Neural crest cell (in vitro differentiated cells): ENCODE measurements at places on chromosomes 3 and 15. TPM values are rescaled to one million over a fixed set of nuclear protein-coding genes. Genes with fewer than 3 reads are reported as not detected.
A peak's percentile ranks its signal among the peaks of the same experiment; 100 is the strongest.

The GPR156 gene
- total RNA-seq = 1.4 and 2.4 TPM in 2 replicates

The TMOD3 gene
- 29.3 and 29.8 TPM in 2 replicates for total RNA-seq

The ULK4 gene
- 10.2 and 10.4 TPM in 2 replicates for total RNA-seq

The ATR gene
- total RNA-seq = 23.3 and 27.5 TPM in 2 replicates

The CAND2 gene
- 14.8 and 15.5 TPM in 2 replicates for total RNA-seq

GRCh38 chr15:85858586-85859375 is 64.1 kb upstream of the KLHL25 start:
- DNase-seq = peak; percentile 84
- H3K4me3 ChIP-seq = peak overlapping the region; percentile 64
- peaks cover 11% of the 10 kb centered on the region for H3K4me1 ChIP-seq
- H3K27me3 ChIP-seq = peaks cover 33% of the 10 kb centered on the region

- H3K27ac ChIP-seq = no peak overlapping the region
- no peaks in the 10 kb centered on the region for H3K27me3 ChIP-seq
- H3K4me1 ChIP-seq = peaks cover 9% of the 10 kb centered on the region
- no peak overlapping the region for H3K4me3 ChIP-seq
- no peak for DNase-seq
Measured at GRCh38 chr15:28271697-28272260, 50.2 kb downstream of the HERC2 start.

GRCh38 chr15:52789601-52790168 is 451 bp downstream of the ONECUT1 start:
- peaks cover 16% of the 10 kb centered on the region for H3K36me3 ChIP-seq
- peaks cover 46% of the 10 kb centered on the region for H3K27me3 ChIP-seq
- peak overlapping the region; percentile 90 for H3K4me3 ChIP-seq
- no peak for DNase-seq
- H3K4me1 ChIP-seq = peaks cover 56% of the 10 kb centered on the region

DNA sequence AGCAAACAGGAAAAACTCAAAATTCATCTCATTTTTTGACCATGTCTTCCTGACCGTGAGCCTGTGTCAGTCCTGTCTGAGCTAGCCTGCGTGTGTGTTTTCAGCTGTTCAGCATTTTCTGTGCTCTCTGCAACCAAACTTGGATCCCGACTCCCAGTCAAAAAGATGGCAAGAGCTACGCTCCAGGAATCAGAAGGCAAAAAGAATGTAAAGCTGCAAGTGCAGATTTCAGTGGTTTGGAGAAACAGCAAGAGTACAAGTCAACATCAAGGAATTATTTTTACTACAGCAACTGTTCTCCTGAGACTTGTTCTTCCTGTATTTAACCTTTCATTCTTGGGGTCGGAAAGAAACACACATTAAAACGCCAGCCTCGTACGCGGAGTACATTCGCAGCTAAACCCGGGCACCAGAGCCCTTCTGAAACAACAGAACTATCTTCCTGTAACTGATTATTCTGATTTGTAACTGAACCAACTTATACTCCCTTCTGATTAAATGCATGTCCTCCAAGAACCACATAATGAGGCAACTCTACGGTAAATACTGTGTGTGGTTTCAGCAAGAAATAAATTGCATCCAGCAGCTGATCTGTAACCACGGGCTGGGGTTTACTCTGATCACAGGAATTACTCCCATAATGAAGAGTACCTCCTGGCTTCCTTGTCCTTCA is 107.4 kb downstream of the LRIG1 start:
- H3K4me1 ChIP-seq = peaks cover 61% of the 10 kb centered on the region
- H3K27ac ChIP-seq = no peak overlapping the region
- DNase-seq = no peak
- H3K4me3 ChIP-seq = peak overlapping the region; percentile 52
- no peaks in the 10 kb centered on the region for H3K27me3 ChIP-seq
- H3K36me3 ChIP-seq = peaks cover 57% of the 10 kb centered on the region

DNA sequence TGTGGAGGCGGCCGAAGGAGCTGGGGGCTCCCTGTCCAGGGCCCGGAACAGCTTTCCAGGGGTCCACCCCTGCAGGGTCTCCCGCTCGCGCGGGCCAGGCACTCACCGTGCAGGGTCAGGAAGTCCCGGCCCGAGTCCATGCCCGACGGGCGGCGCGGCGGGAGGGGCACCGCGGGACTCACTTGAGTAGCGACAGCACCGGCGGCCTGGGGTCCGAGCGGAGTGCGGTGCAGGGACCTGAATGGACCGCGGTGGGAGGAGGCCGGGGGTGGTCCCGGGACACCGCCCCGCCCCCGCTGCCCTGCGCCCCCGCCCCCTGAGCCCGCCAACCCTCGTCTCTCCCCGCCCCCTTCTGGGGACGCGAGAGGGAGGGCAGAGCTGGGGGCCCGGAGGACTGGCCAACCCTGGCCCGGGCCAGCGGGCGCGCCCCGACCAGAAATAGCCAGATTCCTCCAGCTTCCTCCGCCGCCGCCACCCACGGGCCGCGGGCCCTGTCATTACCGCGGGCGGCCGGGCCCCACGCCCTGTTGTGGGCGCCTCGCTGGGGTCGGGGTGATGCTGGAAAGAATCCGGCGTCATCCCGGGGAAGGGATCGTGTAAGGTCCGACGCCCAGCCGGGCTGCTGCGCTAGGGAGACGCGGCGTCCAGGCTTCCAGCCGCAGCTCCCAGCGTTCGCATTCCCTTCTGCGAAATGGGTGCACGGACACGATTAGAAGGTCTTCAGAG is at the start of gene PLCD1:
PLCD1 (minus strand) TSS at position 243 of the 726 bp plus-strand sequence; CDS start at position 140, 103 bp downstream.
- DNase-seq = peak; percentile 65
- H3K4me3 ChIP-seq = peak within 1 kb of the TSS; percentile 95
- H3K27ac ChIP-seq = no peak within 1 kb of the TSS
- H3K27me3 ChIP-seq = peaks cover 17% of the 10 kb centered on the region
- peaks cover 24% of the 10 kb centered on the region for H3K4me1 ChIP-seq
